ENCODE measurements at places on chromosomes 1 and 21.
A peak's percentile ranks its signal among the peaks of the same experiment; 100 is the strongest.

GRCh38 chr1:46563341-46563740 is 11.9 kb upstream of the KNCN start:
- DNase-seq, result no peak

- DNase-seq, result no peak
Measured at GRCh38 chr1:45589861-45590260, 6.0 kb downstream of the NASP start.

- DNase-seq, result no peak
Measured at GRCh38 chr1:153251562-153251961, 7.9 kb upstream of the LORICRIN start.

DNA sequence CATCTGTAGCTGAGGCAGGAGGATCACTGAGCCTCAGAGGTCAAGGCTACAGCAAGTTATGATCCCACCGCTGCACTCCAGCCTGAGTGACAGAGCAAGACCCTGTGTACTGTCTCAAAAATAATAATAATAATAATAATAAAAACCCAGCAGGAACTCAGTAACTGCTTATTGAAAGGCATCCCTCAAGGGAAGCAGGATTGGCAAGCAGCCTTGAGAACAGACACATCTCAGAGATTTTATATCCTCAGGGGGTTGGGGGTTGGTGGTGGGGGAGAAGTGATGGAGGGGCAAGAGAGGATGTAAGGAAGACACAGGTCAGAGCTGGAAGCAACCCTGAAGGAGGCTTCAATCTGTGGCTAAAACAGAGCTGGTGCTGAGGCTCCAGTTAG is 29.6 kb downstream of the GNB1 start:
- no peak for DNase-seq

DNA sequence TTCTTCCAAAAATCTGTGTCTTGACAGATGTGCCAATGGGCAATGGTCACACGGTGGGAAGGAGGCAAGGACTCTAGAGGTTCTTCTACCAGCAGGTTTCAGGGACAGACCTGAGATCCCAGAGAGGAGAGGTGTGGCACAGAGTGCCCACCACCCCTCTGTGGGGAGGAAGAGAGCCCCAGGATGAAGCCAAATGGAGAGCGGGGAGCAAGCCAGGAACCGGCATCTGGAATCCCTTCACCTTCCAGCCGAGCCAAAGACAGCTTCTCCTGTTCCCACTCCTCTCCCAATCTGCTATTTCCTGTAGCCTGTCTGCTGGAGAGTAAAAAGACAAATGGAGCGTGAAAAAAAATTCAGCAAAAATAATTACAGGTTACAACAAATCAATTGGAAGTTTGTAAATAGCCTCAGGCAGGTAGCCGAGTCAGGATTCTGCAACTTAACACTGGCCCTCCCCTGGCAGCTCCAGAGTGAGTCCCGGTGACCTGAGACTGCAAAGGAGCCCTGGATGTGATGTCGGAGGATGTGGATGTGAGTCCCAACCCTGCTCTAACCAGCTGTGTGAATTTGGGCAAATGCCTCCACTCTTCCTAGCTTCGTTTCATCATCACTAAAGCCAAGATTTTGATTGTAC is 45.4 kb upstream of the LRRN2 start:
- no peak for DNase-seq

- DNase-seq, result no peak
Measured at GRCh38 chr1:52751589-52752483, 25.6 kb downstream of the ZYG11B start.

- DNase-seq, result no peak
Measured at GRCh38 chr1:46675549-46676314, 4.1 kb downstream of the TEX38 start.

DNA sequence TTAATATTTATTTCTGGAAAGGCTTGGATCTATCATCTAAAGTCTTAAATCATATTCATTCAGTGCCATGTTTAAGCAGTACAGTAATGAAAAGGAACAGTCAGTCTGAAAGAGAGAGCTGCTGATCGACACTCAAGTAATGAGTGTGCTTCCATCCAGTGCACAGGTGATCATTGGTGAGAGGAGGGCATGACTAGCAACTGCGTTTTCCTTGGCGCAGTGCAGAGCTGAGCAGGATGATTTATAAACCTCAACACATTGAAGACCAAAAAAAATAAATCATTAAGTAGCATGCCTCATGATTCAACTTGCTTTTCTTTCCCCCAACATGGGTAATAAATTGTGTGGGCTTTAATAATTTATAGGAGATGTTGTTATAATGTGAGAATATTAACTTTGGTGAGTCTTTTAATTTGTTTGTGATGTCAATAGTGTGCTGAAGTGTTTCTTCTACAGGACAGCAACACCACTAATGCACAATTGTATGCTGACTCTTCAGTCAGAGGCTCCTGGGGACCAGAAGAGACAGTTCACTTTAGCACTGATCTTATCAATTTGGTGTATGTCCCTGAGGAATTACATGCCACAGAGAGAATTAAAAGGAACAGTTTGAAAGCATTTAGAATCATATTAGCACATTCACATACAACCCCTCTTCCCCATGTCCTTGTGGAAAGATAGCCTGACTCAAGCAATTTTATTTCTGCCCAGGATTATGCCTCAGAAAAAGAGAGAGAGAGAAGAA is 199.7 kb upstream of the ADGRL2 start:
- DNase-seq, result no peak

DNA sequence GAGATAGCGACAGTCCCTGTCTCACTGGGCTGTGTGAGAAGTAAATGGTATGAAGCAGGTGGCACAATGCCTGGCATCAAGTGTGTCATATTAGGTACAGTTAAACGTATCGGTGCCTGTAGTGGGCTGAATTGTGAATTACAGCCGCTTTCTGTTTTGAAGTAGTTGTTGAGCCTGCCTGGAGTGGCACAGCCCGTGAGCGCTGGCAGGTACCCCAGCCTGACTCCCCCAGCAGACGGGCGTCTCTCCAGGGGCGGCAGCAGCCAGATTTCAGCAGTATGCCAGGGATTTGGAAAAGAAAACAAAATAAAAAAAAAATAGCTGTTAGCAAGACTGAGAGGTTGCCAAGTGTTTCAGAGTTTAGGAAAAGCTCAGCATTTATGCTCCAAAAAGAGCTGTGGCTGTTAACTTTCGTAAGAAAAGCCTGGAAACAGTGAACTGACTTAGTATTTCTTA is 26.6 kb upstream of the GPR153 start:
- DNase-seq, result no peak

DNA sequence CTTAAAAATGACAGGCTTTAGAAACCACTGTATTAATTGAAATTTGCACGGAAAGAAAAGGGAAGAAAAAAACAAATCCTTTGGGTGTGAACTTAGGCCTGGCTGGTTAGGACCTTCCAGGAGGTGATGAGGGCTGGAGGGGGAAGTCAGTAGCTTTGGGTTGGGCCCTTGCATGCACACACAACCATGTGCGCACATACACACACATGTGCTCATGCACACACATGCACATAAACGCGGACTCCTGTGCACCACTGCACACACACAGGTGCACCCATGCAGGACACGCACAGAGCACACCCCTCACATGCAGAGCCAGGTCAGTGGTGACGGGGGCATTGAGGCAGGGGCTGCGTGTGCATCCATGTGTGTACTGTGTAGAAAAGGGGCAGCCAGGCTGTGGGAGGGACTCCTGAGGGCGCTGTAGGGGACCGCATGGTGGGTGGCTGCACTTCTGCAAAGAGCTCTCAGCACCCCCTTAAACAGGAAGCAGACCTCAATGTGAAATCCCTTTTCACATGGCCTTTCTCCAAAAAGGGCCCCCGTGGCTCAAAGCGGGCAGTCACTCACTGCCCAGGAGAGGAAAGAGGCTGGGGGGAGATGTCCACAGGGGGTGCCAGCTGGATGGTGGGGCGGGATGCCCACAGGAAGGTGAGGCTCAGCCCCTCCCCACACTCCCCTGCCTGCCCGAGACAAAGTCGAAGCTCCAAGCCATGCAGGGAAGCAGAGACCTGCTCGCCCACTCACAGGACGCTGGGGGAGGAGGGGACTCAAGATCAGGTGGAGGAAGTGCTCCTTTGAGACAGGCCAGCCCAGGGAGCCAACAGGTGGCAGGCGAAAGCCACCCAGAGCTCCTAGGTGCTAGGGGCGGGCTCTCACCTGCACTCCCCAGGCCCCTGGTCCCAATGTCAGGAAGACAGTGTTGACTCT is 95.2 kb downstream of the ITPKB start:
- no peak for DNase-seq

- DNase-seq, result no peak
Measured at GRCh38 chr1:247656221-247656875, 23.2 kb downstream of the OR13G1 start.

DNA sequence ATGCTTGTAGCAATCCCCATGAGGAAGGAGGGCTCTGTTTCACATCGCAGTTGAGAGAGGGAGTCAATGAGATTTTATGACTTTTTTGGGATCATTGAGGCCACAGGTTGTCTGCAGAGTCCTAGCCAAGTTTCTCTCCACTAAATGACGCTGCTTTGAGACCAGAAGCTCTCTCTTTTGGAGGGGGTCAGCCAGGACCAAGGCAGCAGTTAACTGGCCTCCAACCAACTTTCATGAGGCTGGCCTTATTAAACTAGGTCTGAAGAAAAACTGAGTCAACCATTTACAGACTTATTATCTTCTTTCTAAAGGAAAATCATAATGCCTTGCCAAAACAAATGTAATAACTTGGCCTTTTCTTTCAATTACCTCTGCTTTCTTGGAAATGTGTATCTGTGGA is 8.6 kb downstream of the WLS start:
- DNase-seq, result no peak

- no peak for DNase-seq
Measured at GRCh38 chr1:64323054-64323453, 119.6 kb downstream of the UBE2U start.

GRCh38 chr1:91166106-91166712 is 144.4 kb upstream of the ZNF644 start:
- no peak for DNase-seq

DNA sequence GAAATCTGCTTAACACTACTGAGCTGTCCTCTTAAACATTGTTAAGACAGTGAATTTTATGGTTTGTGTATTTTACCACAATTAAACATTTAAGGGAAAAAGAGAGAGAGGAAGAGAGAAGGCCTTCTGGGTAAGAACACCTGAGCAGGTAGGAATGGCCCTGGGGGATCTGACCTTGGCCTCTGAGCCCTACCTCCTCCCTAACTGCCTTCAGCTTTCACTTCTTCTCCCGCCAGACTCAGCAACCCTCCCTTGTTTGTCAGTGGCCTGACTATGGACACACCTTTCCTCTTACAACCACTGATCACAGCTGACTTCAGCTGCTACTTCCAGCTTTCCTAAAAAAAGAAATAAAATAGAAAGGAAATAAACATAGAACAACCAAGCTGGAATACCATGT is 13.5 kb upstream of the IGSF21 start:
- DNase-seq, result no peak

DNA sequence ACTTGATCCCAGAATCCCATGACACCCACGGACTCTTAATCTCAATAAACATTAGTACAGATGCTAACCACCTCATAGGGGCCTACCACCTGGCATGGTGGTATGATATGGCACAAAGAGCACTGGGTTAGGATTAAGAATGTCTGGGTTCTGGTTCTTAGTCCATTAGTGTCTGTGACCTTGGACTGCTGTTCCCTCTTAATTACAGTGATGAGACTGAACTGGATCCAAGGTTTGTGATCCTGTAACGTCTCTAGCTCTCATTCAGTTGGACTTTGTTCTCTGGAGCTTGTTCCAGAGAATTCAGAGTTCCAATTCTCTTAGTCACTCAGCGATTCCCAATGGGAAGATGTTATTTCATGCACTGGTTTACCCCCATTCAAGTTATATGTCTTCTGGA is 23.6 kb upstream of the PIGC start:
- DNase-seq, result no peak

DNA sequence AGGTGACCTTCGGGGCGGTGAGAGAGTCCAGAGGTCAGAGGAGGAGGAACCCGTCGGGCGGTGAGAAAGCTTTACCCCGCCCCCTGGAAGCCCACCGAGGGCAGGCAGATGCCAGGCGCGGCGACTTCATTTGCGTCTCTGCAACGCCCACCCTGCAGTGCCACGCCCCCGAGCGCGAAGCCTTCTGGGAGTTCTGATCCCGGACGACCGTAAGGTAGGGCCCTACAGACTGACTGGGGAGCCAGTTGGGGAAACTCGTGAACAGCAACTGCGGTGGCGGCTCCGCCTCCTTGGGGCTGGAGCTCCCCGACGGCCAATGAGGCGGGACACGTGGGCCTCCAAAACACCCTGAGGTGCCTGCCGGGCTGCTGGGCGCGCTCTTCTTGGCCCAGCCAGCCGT is 46.0 kb upstream of the EDARADD start:
- DNase-seq, result no peak

GRCh38 chr21:46347791-46348381 is 23.9 kb downstream of the PCNT start:
- DNase-seq, result no peak

DNA sequence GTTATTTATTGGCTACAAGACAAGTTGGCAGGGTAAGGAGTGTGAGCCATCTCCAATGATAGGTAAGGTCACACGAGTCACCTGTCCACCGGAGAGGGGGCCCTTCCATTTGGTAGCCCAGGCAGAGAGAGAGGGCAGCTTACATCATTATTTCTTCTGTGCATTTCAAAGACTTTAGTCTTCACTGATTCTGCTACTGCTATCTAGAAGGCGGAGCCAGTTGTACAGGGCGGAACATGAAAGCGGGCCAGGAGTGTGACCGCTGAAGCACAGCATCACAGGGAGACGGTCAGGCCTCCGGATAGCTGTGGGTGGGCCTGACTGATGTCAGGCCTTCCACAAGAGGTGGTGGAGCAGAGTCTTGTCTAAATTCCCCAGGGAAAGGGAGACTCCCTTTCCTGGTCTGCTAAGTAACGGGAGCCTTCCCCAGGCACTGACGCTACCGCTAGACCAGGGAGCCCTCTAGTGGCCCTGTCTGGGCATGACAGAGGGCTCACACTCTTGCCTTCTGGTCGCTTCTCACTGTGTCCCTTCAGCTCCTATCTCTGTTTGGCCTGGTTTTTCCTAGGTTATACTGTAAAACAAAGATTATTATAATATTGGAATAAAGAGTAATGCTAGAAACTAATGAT is 36.7 kb downstream of the ZNF695 start:
- DNase-seq, result peak; percentile 3

DNA sequence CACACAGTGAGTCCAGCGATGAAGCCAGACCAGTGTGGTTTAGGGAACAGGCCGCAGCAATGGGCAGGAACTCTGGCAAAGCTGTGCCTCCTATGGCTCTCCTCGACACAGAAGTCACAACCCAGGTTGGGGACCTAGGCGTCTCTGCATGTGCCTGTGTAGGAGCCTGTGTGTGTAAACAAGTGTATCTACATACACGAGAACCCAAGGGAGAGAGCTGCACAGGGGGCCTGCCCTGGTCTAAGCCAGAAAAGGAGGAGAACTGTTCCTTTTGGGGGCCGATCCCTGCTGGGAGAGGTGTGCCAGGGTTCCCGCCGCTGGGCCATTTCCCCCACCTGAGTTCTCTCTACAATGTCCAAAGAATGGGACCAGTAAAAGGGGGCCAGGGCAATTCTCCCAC is 56.0 kb downstream of the CD247 start:
- DNase-seq, result no peak

DNA sequence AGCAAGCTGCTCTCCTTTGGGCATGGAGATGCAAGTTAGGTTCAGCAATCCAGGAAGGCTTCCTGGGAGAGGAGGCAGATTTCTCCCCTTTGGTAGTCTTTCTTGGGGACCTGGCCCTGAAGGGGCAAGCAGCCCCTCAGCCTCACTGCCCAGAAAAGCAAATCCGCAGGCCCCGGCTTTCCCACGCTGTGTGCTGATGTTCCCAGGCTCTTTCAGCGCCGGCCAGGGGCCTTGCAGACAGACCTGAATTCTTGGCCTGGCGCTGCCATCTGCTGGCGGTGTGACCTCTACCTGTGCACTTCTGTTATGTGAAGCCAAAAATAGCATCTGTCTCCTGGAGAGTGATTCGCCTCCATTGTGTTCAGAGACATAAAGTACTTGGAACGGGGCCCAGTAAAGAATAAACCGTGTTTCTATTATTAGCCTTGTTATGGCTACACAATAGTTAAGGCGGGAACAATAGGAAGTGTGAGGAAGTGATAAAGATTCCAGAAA is 64.8 kb downstream of the ALPL start:
- DNase-seq, result no peak
